ENCODE measurements at places on chromosomes 5 and 9.

DNA sequence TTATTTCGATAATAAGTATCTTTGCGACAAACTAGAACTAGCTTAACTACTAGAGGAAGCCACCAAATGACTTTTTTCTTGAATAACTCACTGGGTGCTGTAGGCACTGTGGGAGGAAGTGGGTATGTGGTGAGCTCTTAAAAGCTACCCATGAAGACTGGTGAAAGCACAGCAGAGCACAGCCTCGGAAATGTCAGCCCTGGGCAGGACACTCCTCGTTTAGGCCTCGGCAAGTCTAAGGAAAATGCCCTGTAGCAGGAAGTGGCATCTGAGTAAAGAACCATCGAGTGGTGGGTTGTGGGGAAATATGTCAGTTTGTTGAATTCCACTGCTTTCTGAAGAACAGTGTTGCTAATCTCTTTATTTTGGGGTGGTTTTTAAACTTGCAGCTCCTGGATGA is 44.0 kb upstream of the NCS1 start:
- no peak for DNase-seq

DNA sequence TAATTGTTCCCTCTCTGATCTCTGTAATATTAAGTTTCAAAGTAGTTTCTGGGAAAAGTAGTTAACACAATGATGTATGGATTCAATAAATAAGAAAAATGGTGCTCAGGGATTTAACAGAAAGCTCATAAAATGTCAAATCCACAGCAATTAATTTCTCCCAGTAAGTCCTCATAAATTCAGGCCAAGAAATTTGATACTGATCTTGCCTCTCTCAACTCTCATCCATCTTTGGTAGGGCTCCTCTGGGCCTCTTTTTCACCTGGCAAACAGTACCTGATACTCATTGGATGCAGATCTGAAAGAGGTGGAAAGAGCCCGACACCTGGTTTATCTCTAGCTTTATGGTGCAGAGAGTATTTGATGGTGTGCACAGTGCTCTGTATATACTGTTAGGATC is 106.1 kb downstream of the STK32A start:
- no peak for DNase-seq

DNA sequence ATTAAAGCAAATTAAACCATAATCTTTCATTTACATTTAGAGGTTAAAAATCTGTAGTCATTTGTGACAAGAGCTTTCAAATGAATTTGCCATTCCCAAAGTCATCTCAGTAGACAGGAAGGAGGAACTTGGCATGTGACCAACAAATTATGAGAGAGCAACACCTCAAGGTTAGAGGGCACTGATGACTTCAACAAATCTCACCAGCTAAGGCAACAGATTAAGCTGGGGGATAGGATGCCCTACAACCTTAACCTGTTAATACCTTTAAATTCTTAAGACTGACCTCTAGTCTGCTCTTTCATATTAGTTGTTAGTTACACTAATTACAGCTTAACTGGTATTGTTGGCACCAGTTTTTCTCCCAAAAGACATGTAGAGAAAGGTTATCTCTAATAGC is 18.4 kb downstream of the POU5F2 start:
- DNase-seq: no peak

- no peak for DNase-seq
Observed at GRCh38 chr5:64831996-64832395, 63.3 kb downstream of the CWC27 start.

- no peak for DNase-seq
Observed at GRCh38 chr9:113658545-113658895, 195.0 kb downstream of the RGS3 start.

DNA sequence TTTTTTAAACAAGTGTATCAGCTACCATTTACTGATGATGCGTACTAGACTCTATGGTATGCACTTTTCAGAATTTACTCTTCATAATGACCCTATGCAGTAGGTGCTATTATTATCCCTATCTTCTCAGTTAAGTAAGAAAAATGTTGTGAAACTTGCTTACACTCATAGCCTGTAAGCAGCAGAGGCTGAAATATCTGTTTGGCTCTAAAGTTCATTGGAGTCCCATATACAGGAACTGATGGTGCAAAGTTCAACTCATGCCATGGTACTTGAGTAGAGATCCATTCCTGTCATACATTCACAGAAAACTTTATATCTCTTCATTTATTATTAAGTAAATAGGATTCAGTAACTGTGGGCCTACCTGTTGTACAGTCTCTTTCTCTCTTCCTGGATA is 41.4 kb upstream of the CCDC112 start:
- no peak for DNase-seq

DNA sequence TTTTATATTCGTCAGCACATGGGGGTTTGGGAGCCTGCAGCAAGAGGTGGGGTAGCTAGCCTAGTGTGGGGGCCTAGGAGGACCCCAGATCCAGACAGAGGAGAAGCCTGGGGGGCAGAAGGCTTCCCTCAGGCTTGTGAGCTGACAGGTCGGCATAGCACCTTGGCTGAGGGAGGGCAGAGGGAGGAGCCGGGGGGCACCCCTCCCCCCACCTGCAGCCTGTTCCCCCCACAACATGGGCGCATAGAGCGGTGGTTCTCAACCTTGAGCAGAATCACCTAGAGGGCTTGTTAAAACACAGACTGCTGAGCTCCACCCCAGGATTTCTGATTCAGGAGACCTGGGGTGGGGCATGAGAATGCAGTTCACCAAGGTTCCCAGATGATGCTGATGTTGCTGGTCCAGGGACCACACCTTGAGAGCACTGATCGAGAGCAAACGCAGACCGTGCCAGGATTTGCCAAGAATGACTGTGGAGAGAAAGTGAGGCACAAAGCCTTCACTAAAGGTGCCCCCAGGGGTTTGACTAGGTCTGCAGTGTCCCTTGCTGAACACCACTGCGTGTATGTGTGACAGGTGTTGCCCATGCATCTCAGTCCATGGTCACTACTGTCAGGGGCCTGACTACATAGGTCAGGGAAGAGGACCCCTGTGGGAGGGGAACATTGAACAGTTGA is 163.3 kb downstream of the MACROH2A1 start:
- no peak for DNase-seq

GRCh38 chr5:143599474-143599873 is 196.0 kb upstream of the NR3C1 start:
- DNase-seq: no peak

DNA sequence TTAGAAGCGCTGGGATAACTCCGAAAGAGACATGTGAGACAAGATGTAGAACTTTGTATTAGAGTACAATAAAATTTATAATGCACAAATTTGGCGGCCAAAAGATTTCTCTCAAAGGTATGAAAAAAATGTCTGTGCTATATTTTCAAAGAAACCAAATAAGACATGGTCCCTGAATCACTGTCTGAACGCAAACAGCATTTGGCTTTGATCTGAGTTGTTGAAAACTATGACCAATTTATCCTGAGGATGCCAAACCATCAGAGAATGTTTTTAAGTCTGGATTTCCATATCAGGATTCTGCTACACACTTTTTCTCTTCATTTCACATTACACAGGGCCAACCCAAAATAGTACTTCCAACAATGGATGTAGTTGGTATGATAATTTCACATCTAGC is 9.9 kb upstream of the GLIS3 start:
- no peak for DNase-seq

DNA sequence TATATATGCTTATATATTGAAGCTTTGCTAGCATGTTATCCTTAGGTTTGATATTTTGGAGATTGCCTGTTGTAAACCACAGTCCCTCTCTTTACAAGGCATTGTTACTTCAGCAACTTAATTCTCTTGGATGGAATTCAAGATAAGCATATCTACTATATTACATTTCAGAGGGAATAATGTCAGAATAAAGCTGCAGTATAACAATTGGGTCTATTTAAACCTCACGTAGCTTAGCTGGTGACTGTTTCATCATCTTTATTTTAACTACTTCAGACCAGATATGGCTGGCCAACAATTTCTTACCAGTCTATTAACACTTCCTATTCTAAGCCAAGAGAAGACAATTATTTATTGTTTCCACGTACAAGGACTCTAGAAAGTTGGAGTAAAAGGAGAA is 27.1 kb downstream of the ZCCHC10 start:
- DNase-seq: no peak

DNA sequence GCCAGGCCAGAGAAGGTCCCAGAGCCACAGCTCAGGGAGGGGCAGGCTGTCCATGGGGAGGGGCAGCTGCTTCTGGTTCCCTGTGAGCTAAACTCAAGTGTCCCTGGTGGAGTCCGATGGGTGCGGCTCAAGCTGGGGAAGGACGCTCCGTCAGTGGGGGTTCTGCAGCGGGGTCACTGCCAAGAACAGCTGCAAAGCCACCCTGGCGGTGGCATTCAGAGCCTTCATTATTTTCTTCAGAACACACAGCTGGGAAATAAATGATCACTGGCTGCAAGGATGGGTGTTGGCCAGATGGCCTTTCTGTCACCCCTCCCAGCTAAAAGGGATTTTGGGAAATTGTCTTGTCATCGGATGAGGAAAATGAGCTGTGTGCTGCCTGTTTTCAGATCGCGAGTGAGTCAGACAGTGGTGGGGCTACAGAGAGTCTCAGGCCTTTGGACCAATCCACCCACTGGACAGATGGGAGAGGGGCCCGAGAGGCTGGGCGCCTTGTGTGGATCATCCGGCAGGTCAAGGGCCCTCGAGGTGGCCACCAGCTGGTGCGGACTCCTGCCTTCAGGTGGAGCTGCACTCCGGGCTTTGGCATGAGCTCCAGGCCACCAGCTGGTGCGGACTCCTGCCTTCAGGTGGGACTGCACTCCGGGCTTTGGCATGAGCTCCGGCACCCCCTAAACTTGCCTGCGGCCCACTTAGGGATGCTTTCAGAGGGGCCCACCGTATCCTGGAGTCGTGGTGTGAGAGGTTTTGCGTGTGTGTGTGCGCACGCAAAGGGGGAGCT is 17.9 kb upstream of the GFPT2 start:
- DNase-seq: no peak

- no peak for DNase-seq
Observed at GRCh38 chr5:172617817-172618216, 23.2 kb upstream of the NEURL1B start.

DNA sequence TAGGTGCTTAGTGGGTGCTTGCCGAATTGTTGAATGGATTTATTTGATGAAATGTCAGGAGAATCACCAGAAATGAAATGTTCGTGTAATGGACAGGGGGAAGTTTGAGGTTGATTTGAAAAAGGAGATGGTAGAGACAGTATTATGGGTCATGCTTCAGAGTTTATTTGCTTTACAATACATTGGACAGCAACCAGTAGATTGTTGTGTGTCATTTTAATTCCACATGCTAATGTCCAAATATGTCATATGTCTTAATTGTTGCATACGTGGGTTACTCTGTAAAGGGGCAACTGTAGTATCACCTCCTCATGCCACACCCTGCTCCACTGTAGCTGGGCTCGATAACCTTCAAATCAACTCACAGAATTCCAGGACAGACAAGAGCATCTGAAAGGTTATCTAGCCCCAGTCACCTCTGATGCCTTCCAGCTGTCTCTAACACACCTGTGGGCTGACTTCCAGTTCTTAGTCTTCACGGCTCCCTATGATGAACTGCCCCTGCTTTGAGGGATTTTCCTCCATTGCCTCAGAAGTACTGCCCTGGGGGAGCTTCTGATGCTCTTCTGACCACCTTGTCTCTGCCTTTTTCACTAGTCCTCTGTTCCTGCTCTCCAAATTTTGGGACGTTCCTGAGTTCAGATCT is 1.7 kb downstream of the PDCD1LG2 start:
- DNase-seq: no peak

DNA sequence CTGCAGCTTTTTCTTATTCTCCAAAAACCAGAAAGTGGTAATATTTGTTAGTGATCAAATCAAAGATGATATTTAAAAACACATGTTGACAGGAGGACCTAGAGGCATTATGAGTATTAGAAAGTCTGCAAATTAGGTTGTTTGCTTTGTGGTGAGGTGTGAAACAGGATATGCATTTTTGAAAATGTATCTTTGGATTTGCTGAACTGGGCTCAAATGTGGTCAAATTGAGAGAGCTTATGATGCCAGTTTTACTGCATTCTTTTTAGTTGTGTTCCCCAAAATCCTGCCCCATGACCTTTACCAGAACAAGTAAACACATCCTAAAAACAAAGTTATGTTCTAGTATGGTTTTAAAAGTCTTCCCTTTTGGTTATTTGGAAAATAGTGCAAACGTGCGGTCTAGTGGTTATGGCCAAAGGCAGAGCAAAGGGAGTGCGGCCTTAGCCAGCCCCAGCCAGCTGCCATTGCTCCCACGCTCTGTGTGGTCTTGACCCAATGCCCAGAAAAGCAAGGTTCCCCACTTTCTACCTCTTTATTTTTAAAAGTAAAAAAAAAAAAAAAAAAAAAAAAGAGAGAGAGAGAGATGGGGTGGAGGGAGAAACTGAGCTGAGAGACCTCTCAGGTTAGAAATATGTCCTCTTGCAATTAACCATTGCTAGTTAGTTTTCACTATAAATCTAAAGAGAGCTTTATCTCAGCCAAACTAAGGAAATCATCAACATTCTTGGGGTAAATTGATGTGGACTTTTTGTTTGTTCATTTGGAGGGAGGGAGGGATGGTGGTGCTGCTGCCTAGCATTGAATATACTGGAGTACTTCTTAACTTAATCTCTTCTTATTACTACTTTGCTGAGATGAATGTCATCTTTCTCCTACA is 176.6 kb downstream of the ARHGAP26 start:
- no peak for DNase-seq

DNA sequence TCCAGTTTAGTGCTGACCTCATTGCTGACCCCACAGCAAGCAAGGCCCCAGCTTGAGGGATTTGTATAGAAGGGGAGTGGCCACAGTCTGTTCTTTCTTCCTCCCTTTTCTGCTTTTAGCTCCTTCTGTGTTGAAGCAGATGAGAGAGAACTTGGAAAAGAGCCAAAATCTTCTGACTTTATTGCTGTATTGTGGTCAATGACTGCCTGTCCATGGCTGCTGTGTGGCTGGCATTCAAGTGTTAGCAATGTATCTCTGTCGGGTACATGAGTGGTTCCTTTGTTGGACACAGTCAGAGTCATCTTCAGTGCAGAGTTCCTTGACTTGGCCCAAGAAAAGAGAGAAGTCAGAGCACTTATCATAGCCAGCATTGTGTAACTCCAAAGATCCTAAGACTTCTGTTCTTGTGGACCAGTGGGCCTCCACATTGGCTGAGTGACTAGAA is 154.1 kb downstream of the LRRC70 start:
- no peak for DNase-seq

DNA sequence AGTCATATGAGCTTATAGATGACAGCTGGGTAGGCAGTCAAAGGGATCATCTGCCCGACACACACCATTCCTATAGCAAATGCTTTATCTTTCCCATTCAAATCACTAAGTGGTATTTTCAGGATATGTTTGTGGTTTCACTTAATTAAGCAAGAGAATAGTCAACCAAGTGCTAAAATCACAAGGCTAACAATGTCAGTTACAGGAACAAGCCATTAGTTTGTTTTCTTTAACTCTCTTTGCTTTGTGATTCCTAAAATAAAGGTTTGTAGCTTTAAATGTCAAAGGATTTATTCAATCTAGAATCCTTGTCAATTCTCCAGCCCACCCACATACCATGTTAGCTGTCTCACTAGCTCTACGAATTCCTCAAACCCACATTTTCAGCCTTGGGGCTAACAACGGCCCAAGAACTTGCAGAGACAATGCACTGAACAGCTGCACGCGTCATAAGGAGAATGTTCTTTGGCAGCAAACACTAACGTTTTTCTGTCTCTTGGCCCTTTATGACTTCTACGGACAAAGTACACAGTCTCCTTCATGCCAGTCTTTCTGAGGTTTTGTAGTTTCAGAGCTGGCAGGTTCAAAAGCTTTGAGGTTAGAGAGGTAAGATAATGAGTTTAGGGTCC is 56.6 kb downstream of the ELAVL2 start:
- DNase-seq: no peak
